Coronary artery (tissue), 2 donors: ENCODE measurements at places on chromosomes 7 and 10.

GRCh38 chr7:138753150-138753518 is 44.7 kb upstream of the TMEM213 start:
- no peak for DNase-seq

GRCh38 chr10:69960988-69961880 is 91.4 kb upstream of the MACROH2A2 start:
- no peak for DNase-seq

GRCh38 chr7:32892521-32893206 is 1.1 kb upstream of the KBTBD2 start:
- peak; percentile 78 for DNase-seq

GRCh38 chr10:33123680-33124079 is 165.7 kb upstream of the ITGB1 start:
- DNase-seq: no peak

DNA sequence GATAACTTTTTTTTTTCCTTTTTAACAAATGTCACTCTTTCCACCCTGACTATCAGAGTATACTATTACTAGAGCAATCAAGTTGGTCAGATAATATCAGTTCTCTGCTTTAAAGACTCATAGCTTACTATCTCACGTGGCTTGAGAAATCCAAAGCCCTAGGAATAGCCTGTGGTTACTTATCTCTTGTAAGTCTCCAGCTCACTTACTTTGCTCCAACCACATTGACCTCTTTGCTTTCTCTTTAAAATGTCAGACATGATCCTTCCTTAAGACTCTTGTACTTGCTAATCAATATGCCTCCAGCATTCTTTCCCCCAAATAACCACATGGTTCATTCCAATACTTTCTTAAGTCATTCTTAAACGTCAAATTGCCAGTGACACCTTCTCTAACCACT is 1292.2 kb downstream of the REEP3 start:
- DNase-seq: no peak
